ENCODE measurements at places on chromosomes 2 and 18. TPM values are rescaled to one million over a fixed set of nuclear protein-coding genes. Genes with fewer than 3 reads are reported as not detected.
A peak's percentile ranks its signal among the peaks of the same experiment; 100 is the strongest.

Gene EML6
- 0.63 TPM for total RNA-seq

Gene SLC4A5
- total RNA-seq: 0.38 TPM

Gene EPG5
- 77.7 TPM for total RNA-seq

Gene DHX57
- 13.9 TPM for total RNA-seq

Gene VAMP8
- total RNA-seq: not detected

Gene HRH4
- total RNA-seq: not detected

Gene C2orf15
- total RNA-seq: not detected

Gene IDH1
- 63.7 TPM for total RNA-seq

DNA sequence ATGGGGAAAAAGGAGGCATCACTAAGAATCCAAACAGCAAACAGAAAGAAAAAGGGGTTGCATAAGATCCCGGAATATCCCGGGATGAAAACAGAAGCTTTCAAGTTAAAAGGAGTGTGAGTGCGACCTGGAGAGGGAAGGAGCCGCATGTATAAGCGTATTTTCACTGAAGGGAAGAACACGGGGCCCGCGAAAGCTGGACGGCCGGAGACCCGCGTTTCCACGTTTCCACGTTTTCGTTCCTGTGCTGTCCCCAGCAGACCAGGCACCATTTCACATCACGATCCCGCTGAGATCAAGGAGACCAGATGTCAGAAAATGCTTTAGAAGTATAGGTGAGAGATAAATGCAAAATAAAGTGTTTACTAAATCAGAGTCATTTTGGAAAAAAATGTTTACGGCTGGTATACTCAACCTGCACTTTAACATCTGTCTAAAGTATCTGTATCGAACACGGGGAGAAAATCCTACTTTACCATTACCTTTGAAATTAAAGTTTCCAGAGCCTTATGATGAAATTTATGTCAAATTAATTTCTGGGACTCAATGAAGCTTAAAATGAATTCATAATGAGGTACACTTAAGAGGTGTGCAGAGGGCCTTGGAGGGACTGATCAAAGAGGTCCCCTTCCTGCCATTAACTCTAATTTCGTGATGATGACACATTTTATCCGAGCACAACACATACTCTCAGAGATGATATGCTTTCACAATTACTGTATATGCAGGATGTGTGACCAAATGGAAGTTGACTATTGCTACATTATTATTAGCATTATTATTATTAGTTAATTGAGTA, 71.0 kb upstream of the SALL3 start:
- H3K4me3 ChIP-seq: no peak overlapping the region
- H3K27ac ChIP-seq: no peak overlapping the region
- no peaks in the 10 kb centered on the region for H3K4me1 ChIP-seq
- H3K36me3 ChIP-seq: no peaks in the 10 kb centered on the region
- DNase-seq: no peak
- H3K27me3 ChIP-seq: no peaks in the 10 kb centered on the region

- no peaks in the 10 kb centered on the region for H3K27me3 ChIP-seq
- H3K4me1 ChIP-seq: no peaks in the 10 kb centered on the region
- DNase-seq: no peak
- no peaks in the 10 kb centered on the region for H3K36me3 ChIP-seq
These were observed 28.8 kb downstream of the APCDD1 start for GRCh38 chr18:10482985-10483949.

GRCh38 chr2:164785457-164785856, 56.2 kb downstream of the COBLL1 start:
- peak; percentile 75 for DNase-seq

DNA sequence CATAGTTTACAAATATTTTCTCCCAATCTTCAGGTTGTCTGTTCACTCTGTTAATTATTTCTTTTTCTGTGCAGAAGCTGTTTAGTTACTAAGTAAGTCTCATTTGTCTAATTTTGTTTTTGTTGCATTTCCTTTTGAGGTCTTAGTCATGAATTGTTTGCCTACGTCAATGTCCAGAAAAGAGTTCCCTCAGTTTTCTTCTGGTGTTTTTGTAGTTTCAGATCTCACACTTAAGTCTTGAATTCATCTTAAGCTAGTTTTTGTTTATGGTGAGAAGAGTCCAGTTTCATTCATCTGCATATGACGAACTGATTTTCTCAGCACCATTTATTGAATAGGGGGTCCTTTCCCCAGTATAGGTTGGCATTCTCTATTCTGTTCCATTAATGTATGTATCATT, 1252.2 kb upstream of the TMEFF2 start:
- H3K4me3 ChIP-seq: no peak overlapping the region
- H3K27ac ChIP-seq: no peak overlapping the region
- DNase-seq: no peak
- H3K36me3 ChIP-seq: no peaks in the 10 kb centered on the region
- H3K4me1 ChIP-seq: no peaks in the 10 kb centered on the region

GRCh38 chr2:126972279-126972626, 73.6 kb downstream of the TEX51 start:
- H3K4me3 ChIP-seq: peak overlapping the region; percentile 79
- no peak for DNase-seq
- no peaks in the 10 kb centered on the region for H3K4me1 ChIP-seq

GRCh38 chr2:134465228-134466105, 211.6 kb downstream of the MGAT5 start:
- no peak overlapping the region for H3K27ac ChIP-seq
- H3K27me3 ChIP-seq: peaks cover 22% of the 10 kb centered on the region
- no peaks in the 10 kb centered on the region for H3K36me3 ChIP-seq
- no peak for DNase-seq

GRCh38 chr18:70031221-70031620, 83.5 kb upstream of the CD226 start:
- peaks cover 27% of the 10 kb centered on the region for H3K36me3 ChIP-seq
- H3K27me3 ChIP-seq: no peaks in the 10 kb centered on the region
- no peak overlapping the region for H3K27ac ChIP-seq
- H3K4me1 ChIP-seq: no peaks in the 10 kb centered on the region

GRCh38 chr2:10016001-10016801, 27.1 kb upstream of the KLF11 start:
- H3K4me1 ChIP-seq: peaks cover 8% of the 10 kb centered on the region
- H3K27ac ChIP-seq: no peak overlapping the region
- no peaks in the 10 kb centered on the region for H3K27me3 ChIP-seq
- H3K36me3 ChIP-seq: no peaks in the 10 kb centered on the region

DNA sequence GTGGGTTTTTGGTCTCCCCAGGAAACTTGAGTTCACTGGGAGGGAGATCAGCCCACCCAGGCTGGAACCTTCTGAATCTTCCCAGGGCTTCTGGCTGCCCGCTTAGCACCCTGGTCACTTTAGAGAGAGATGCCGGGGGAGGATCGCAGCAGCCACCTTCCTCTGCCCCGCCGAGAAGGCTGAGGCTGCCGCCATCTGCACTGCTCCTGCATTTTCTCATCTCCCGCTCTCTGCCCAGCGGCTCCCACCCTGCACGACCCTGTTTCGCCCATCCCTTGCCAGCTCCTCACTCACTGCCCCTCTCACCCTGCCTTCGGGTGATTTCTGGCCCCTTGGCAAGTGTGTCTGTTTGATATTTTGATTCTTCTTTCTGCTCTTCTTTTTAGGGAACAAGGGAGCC, 82.6 kb upstream of the ATG16L1 start:
- H3K27me3 ChIP-seq: no peaks in the 10 kb centered on the region
- no peaks in the 10 kb centered on the region for H3K36me3 ChIP-seq
- H3K4me1 ChIP-seq: no peaks in the 10 kb centered on the region
- H3K27ac ChIP-seq: no peak overlapping the region
- no peak for DNase-seq
- no peak overlapping the region for H3K4me3 ChIP-seq

- no peaks in the 10 kb centered on the region for H3K27me3 ChIP-seq
- DNase-seq: peak; percentile 85
- peak overlapping the region; percentile 69 for H3K4me3 ChIP-seq
- H3K4me1 ChIP-seq: peaks cover 9% of the 10 kb centered on the region
These were observed 15.6 kb upstream of the PSD4 start for GRCh38 chr2:113157897-113158753.

All from GM23248 (cell line).